ENCODE measurements at places on chromosomes 1 and 21.

DNA sequence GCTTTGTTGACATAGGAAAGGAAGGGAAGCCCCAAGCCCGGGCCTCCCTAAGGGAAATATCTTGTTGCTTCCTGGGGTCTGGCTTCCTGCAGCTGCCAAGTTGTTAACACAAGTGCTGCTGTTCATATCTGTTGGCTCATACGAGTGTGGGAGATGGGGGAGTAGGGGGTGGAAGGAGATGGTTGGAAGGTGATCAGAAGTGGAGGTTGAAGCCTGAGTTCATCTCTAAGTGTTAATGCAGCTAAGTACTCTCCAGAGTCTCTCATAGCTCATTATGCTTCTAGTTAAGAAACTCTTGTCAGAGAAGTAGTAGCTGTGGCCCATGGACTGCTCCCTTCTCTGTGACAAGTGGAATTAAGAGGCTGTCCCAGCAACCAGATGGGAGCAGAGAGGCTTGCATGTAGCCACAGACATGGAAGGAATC is 319.2 kb upstream of the SPAG17 start:
- no peak for DNase-seq

GRCh38 chr1:155022927-155023236 is 10.7 kb downstream of the DCST2 start:
- no peak for DNase-seq

GRCh38 chr21:23316190-23316589 is 2291.1 kb downstream of the MRPL39 start:
- DNase-seq, result no peak

GRCh38 chr1:231625975-231626534 is 535 bp upstream of the DISC1 start:
- peak; percentile 34 for DNase-seq

DNA sequence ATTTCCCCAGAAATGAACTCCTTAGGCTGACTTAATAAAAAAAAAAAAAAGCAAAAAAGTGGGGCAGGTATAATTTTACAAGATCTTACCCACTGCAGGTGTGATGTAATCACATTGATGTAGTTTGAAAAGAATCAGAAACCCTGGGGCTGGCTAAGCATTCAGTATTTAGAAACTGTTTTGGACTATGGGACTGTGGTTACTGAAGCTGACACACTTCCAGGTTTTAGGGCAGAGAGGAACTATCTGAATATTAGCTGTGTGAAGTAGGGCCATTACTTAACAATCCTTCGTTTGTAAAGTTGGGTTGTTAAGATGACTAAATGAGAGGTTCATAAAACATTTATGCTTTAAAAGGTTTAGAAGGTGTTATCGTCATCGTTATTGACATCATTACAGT is 165.3 kb downstream of the FASLG start:
- no peak for DNase-seq

- DNase-seq, result no peak
Measured at GRCh38 chr1:225660544-225660946, 7.6 kb upstream of the ENAH start.

DNA sequence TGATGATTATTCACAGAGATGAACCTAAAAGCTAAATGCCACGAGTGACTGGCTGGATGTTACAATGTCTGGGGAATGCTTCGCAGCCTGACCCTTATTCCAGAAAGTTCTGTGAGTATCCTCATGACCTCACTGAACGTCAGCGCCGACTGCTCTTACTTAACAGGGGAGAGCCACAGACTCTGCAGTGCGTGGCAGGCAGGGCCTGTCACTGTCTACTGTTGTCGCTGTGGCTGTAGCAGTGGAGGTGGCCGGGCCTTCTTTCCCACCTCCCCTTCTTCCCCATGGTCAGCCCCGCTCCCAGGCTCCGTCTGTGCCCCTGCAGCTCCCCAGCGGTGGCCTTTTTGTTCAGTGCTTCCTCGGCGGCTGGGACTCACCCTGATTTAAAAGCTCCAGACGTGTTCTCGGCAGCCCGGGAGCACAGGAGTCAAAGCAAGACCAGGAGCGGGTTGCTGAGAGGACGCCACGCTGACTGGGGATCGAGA is 52.2 kb upstream of the TARBP1 start:
- no peak for DNase-seq

DNA sequence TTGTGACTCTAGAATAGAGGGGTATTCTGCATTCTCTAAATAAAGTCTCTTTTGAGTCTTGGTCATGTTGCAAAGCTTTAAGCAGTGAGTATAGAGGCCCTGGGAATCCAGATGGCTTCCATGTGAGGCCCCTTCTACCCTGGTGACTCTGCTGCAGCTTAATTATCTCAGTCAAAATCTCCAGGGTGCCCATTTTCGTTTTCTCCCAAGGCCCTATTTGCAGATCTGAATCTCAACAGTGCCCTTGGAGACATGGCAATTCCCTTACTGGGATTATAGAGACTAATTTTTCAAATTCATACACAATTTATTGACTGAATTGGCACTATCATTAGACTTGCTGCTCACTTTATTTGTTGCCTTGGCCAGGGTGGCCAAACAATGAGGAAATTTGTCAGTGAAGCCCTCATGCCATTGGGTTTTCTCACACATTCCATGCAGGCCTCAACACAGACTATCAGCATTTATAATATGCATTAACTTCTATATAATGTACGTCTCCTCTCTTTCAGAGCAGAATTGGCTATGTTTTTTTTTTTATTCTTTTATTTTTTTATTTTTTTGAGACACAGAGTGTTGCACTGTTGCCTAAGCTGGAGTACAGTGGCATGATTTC is 35.1 kb downstream of the PROX1 start:
- no peak for DNase-seq

DNA sequence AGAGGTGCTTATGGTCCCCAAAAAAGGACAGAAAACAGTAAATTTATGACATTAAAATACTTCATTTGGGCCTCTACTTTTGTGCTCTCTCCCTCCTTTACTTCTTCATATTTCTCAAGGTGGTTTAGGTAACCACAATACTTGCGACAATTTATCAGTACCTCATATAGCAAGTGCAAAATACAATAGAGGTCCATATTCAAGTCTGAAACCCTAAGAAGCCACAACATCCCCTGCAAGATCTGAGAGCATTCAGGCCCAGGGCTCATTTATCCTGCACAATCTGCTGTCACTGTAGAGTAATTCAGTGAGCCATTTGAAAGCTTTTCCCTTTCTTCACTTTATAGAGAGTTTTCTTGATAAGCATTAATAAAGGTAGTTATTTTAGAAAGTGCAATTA is 24.2 kb upstream of the ATP6V1G3 start:
- DNase-seq, result peak; percentile 46

DNA sequence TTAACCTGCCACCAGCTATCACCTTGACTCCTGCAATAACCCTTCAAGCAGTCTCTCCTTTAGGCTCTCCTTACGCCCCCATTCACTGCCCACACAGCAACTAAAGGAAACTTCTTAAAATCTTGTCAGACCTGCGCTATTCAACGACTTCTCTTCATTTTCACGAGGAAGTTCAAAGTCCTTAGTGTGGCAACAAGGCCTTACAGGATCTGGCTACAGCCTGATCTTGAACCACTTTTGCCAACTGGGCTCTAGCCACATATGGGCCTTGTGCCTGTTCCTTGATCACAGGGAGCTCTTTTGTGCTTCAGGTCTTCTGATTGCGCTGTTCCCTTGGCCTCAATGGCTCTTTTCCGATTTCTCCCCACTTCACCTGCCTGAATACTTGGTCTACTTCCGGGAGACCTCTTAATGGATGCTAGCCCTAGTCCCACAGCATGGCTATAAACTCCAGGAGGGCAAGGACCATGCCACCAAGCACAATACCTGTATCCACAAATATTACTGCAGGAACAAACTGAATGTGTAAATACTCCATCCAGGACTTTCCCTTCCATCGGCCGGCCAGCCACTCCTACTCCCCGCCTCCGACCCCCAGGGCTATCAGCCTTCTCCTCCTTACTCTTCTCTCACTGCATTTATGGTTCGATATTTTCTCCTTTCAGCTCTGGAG is 2.3 kb upstream of the CTNNBIP1 start:
- DNase-seq, result no peak

GRCh38 chr1:91674107-91674506 is 173.5 kb downstream of the CDC7 start:
- DNase-seq, result no peak

DNA sequence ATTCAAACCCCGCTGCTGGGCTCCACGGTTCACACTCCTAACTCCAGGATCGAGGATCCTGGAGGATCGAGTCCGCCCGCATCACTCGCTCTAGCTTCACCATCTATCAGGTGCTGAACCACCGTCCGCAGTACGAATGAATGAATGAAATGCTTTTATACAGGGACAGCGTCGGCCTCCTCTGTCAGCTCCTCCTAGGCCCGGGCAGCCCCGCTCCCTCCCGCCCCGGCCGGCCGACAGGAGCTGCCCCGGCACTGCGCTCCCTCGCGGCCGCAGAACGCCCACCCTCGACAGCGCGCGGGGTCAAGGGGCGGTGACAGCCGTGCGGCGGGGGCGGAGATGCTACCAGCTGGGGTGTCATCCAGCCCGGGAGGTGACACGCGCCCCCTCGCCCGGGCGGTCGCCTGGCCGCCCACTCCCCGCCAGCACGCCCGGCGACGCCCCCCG is 520 bp downstream of the ZBTB17 start:
- peak; percentile 22 for DNase-seq

DNA sequence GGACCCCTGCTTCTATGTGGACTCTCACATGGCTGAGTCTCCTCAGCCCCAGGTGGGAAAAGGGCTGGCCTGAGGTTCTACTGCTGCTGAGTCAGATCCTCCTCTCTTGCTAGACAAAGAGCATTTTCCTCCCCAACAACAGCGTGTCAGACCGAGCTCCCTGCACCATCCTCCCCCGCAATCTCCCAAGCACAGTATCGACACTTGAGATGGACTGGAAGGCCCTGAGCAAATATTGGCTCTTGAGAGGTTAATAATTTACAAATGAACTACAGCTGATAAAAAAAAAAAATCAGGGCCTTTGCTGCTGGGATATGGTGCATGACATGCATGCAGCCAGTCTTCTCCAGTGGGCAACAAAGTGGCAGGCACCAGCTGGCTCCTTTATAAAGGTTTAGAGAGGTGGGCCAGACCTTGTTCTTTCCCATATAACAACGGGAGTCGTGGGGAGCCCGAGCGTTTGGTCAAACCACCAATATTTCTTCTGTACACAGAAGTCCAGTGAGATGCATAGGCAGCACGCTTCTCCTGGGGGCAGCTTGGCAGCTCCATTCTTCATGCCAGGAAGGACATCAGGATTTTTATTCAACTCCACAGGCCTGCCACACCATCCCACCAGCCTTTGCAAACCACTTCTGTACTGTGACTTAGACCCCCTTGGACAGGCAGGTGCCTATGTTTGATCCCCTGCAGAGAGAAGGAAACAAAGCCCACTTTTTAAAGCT is 55.4 kb upstream of the CAMK1G start:
- DNase-seq, result no peak

DNA sequence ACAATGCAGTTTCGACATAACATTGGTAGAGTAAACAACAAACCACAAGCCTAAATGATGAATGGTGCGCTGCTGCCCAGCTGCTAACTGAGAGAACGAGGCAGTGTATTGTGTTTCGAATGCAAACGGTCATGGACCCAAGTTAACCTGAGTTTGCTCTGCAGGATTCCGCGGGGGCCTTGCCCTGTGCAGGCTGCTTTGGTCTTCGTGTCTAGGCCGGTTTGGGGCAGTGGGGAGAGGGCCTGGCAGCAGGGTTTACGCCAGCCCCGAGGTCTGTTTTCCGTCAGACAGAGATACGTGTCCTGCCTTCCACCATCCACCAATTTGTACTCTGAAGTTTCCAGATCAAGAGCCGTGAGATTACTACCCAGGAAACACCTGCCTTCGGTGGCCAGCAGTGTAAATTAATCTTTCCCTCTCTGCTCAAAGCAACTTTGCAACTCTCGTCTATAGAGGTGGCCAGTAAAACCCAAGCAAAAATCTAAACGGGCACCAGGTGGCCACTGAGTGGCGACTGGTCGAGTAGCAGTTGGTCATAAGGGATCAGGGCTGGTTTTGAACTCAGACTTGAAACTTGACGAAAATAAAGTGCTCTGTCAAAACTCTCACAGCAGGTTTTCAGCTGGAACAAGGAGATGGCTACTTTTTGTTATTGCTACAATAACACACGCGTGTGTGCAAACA is 6.3 kb upstream of the PRDM15 start:
- no peak for DNase-seq

DNA sequence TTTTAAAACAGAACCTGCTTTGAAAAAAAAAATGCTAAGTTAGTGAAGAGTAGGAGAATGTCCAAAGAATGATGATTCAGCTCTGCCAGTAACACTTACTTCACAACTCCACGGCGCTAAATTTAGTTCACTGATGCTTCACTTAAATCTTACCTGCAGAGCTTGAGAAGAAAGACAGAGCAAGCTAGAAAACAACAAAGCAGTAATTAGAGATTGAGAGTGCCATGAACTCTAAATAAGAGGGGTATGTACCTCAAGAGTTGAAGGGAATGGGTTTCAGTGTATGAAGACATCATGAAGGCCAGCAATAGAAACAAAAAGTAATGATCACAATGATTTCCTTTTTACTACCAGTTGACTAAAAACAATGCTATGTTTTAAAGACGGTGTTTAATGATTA is 32.8 kb downstream of the EPRS1 start:
- no peak for DNase-seq

DNA sequence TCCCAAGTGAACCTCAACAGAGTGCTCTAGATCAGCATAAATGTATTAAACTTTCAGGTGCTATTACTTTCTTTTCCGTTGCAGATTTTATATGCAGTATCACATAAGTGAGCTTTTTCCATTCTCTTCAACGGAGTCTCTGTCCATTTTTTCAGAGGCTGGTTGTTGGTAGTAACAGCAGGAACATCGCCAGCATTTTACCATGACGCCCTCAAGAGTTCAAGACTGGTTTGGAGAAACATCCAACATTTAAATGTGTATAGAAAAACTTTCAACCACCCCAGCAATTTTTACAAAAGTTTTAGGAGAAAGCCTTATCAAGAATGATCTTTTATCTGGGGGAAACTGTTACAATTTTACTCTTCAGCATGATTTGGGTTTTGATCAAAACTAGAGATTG is 117.0 kb downstream of the TGFB2 start:
- DNase-seq, result no peak

GRCh38 chr1:21879928-21880618 is 57.0 kb downstream of the HSPG2 start:
- DNase-seq, result no peak

DNA sequence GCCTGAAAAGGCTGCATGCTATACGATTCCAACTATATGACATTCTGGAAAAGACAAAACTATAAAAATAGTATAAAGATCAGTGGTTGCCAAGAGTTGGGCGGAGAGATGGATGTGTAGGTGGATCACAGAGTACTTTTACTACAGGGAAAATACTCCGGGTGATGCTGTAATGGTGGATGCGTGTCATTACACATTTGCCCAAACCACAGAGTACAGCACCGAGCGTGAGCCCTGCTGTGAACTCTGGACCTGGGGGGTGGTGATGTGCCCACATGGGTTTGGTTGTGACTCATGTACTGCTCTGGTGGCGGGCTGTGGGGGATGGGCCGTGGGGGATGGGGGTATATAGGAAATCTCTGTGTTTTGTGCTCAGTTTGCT is 162.7 kb upstream of the COL6A1 start:
- DNase-seq, result peak; percentile 43

Measured in CD4-positive, alpha-beta T cell (primary cell).